Natural killer cell treated with Interleukin-12 subunit alpha and Interleukin-12 subunit beta and Interleukin-15 and Interleukin-18, amount 100 ng/mL, for 72 hours (primary cell): ENCODE measurements at places on chromosomes 6 and 20.

DNA sequence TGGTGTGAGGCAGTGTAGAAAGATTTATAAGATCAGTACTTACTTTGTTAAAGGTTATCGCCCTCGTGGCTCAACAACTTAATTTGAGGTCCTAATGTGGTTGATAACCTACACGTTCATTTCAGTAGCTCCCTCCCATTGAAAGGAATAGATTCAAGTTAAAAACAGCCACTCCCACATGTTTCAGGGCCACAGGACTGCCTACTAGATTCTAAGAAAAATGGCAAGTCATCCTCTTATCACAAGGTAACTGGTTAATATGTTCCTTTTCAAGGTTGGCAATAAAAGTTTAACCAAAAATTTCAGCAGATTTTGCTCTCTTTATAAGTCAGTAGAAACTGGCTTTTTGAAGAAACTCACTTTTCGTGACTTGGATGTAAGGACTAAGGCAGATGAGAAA lies 17.1 kb downstream of the GSTA2 start:
- DNase-seq: no peak
- H3K36me3 ChIP-seq: no peaks in the 10 kb centered on the region
- no peak overlapping the region for H3K27ac ChIP-seq
- no peaks in the 10 kb centered on the region for H3K4me1 ChIP-seq

- DNase-seq: peak; percentile 37
- H3K4me1 ChIP-seq: no peaks in the 10 kb centered on the region
- no peaks in the 10 kb centered on the region for H3K36me3 ChIP-seq
- H3K4me3 ChIP-seq: no peak overlapping the region
- peaks cover 50% of the 10 kb centered on the region for H3K27me3 ChIP-seq
Observed at GRCh38 chr20:58033026-58033536, 195.4 kb downstream of the ANKRD60 start.

DNA sequence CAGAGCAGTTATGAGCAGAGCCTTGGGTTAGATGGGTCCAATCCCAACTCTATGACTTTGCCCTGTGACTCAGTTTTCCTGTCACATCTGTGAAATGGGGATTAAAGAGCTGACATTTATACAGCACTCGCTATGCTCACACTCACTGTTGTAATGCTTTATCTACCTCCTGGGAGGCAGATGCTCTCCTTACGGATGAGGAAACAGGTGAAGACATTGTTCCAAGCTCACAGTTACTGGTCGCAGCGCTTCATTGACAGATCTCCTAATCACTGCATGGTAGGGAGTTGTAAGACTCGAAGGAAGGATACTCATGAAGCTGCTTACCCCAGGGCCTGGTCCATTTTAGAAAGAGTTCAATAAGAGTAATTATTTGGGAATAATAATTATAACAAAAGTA lies 2.9 kb upstream of the MYLK2 start:
- no peaks in the 10 kb centered on the region for H3K4me1 ChIP-seq
- H3K27me3 ChIP-seq: no peaks in the 10 kb centered on the region
- no peak overlapping the region for H3K4me3 ChIP-seq
- H3K36me3 ChIP-seq: no peaks in the 10 kb centered on the region

- no peak overlapping the region for H3K27ac ChIP-seq
- H3K4me1 ChIP-seq: peaks cover 98% of the 10 kb centered on the region
- peaks cover 9% of the 10 kb centered on the region for H3K36me3 ChIP-seq
- peak overlapping the region; percentile 88 for H3K4me3 ChIP-seq
- peak; percentile 80 for DNase-seq
Observed at GRCh38 chr20:48761023-48761785, 66.6 kb downstream of the PREX1 start.

DNA sequence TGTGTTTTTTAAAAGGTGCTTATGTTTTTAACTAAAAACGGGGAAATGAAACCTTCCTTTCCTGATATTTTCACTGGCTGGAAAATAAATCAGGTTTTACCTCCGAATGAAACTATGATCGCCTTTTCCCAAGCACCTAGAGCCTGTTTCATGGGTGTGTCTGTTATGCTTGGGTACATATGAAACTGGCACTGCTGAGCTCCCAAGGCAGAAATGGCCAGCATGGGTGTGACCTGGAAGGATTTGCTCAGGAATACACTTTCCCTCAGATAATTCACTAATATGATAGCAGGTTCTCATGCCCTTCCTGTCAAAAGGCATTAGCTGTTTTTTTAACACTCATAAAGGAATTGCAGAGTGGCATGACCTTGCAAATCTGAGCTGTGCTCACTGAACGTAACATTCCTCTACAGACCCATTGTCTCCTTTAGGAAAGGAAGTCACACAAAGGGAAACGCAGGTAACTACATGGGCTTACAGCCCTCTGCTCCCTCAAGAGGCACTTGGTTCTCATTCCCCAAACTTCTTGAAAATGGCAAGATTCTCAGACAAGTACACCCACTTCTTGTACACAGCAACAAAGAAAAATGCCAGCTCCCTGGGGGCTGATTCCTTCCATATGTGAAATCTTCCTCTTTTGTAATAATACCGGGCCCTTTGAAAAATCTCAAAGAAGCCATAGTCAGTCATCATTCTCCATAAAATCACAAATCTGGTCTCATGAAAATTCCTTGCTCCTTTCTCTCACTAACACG lies 72.7 kb downstream of the METTL24 start:
- peaks cover 3% of the 10 kb centered on the region for H3K27me3 ChIP-seq
- H3K27ac ChIP-seq: no peak overlapping the region
- H3K4me3 ChIP-seq: no peak overlapping the region
- no peak for DNase-seq
